ENCODE measurements at places on chromosomes 7 and 10.

DNA sequence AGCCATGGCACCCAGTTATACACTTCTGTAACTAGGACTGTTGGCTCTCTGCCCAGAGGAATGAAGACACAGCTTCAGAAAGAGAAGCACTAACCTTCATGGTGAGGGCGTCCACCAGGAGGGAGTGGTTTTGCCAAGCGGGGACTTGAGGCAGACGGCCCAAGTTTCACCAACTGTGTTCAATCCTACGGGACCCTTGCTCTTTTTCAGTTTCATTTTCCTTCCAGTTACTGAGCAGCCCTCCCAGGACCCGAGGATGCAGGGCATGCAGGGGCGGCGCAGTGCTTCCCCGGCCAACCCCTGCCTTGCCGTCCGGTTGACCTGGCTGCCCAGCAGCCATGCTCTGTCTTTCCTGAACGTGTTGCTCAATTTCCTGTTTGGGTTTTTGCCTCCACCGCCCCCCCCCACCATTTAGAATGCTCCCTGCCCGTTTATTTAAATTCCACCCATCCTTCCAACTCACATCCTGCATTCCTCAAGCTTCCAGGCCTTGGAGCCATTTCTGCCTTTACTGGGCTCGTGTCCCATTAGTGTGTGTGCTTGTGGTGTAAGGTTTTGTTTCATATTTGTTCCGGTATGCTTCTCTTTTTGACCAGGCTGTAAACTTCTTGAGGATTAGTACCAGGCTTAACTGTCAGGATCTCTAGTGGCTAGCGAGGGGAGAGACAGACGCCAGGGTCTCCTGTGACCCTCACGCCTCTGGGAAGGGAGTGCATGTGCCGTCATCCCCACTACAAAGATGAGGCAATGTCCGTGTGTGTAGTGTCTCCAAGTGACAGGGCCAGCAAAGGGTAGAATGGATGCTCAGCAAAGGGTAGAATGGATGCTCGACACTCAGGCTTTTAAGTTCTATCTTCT, 31.6 kb downstream of the IL15RA start:
- DNase-seq = no peak

GRCh38 chr7:155203882-155204691, 93.6 kb upstream of the INSIG1 start:
- DNase-seq = no peak

GRCh38 chr10:93364966-93365365, 117.2 kb downstream of the MYOF start:
- DNase-seq = no peak

- no peak for DNase-seq
Observed at GRCh38 chr7:114418117-114418516, 3.5 kb downstream of the FOXP2 start.

DNA sequence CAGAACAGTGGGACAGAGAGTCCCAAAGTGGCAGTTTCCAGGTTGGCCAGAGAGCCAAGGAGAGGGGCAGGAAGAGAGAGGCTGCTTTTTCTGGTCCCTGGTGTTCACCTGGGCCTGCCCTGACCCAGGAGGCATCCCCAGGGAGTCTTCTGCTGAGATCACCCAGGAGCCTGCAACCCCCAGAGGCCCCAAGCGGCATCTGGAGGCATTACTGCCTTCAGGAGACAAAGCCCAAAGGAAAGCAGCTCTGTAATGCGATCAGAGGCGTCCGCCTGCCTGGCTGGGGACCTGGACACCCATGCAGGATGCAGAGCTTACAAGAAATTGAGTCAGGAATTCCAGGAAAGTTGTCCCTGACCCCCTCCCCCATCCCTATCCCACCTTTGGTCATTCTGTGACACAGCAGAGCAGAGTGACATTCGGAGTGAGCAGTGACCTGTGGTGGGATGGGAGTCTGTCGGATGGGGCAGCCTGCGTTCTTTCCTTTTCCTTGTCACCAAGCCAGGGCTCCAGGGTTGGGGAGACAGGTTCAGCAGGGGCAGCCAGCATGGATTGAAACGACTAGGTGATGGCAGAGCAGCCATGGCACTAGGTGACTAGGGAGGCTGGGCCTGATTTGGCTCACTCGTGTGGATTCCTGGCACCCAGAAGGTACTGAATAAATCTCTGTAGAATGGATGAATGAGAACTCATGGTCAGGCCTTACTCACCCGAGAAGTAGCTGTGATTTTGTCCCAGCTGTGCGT, 10.4 kb downstream of the UNC5B start:
- no peak for DNase-seq

DNA sequence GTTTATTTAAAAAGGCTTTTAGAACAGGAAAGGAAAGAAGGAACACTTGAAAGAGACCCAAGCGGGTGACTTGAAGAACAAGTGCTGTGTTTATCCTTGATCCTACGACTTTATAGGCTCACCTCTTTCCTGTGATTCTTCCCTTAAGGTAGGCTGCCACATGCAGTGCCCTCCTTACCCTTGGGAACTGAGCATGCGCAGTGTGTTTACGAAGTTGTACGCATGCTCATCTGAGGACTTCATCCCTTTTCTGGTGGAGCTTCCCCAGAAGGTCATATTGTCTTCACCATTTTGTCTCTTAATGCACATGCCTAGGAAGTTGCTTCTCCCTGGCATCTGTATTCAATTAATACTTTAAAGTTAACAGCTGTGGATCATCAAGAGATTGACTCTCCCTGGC, 49.9 kb upstream of the VOPP1 start:
- DNase-seq = no peak

DNA sequence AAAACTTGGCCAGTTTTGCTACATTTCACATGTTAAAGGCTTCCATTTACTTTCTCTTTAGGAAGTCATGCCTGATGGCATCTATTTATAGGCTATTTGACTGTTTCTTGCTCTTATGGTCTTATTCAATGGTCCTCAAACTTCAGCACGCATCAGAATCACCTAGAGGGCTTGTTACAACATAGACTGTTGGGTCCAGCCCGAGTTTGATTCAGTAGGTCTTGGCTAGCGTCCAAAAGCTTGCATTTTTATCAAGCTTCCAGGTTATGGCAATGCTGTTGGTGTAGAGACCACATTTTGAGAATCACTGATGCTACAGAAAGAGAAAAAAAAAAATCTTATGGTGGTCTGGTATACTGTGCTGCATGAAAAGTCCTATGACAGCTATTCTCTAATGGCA, 51.9 kb downstream of the MTPN start:
- no peak for DNase-seq

GRCh38 chr10:117662751-117663540, 120.4 kb downstream of the EMX2 start:
- no peak for DNase-seq

DNA sequence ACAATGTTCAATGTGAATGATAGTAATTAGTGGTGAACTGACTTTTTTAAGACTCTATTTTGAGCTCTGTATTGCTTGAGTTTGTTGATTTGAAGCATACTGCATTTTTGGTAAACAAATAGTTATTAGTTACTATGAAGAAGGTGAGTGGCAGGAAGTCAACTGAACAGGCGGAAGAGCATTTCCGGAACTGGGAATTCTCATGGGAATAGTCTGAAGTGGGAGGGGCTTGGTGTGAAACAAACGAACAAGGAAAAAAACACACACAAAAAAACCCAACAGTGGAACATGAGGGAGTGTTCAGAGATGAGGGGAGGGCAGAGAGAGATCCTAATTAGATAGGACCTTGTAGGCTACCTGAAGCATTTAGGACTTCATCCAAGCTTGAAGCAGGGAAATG, 43.9 kb upstream of the C1QL3 start:
- DNase-seq = no peak

DNA sequence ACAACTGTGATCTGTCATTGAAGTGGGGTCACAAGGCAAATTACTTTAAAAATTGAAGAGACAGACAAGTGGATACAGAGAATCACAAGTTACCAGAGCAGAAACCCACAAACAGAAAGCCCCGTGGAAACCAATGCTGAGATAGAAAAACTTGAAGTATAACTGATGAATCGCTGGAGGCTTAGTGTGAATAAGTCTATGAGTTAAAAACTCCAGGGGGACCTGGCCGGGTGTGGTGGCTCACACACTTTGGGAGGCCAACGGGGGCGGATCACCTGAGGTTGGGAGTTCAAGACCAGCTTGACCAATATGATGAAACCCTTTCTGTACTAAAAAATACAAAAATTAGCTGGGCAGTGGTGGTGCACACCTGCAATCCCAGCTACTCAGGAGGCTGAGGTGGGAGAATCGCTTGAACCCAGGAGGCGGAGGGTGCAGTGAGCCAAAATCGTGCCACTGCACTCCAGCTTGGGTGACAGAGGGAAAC, 69.7 kb upstream of the ZNRF2 start:
- no peak for DNase-seq

- DNase-seq = no peak
Observed at GRCh38 chr10:132628966-132629900, 91.6 kb downstream of the INPP5A start.

- no peak for DNase-seq
Observed at GRCh38 chr7:95921543-95921942, 149.2 kb downstream of the DYNC1I1 start.

DNA sequence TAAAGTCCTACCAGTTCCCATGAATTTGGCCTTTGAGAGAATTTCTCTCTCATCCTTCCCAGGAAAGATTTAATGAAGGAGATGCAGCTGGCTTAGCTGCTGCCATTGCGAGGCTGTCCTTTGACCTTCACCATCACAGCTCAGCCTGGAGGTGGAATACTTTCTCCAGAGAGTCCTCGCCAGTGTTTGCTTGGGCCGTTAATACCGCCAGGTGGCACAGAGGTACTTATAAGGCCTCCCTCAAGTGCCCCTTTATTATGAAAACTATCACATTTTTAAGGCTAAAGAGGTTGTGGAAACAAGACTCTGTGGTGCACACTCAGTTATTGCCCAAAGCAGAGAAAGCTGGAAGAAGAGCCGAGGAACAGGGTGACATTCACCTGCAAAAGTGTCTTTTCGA, 330.6 kb downstream of the CCSER2 start:
- DNase-seq = no peak

DNA sequence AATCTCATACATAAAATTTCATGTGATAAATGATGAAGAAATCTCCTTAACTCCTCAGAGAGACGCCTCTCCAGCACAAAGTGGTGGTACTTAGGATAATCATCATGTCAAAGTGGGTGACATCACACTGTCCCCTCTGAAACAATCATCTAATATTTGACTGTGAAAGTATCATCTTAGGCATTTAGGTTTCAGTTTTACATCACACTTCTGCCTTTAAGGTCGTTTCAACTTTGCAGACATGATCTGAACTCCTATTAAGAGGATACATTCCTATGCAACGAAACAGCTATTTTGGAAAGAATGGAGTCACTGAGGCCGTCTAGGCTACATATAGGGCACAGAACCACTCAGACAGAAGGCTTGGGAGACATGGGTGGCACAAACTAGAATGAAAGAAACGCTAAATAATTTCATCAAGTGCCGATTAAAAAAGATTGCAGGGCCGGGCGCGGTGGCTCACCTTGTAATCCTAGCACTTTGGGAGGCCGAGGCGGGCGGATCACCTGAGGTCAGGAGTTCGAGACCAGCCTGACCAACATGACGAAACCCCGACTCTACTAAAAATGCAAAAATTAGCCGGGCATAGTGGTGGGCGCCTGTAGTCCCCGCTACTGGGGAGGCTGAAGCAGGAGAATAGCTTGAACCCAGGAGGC, 2.0 kb downstream of the VOPP1 start:
- DNase-seq = no peak

GRCh38 chr10:21090609-21091082, 193.5 kb upstream of the NEBL start:
- DNase-seq = no peak

DNA sequence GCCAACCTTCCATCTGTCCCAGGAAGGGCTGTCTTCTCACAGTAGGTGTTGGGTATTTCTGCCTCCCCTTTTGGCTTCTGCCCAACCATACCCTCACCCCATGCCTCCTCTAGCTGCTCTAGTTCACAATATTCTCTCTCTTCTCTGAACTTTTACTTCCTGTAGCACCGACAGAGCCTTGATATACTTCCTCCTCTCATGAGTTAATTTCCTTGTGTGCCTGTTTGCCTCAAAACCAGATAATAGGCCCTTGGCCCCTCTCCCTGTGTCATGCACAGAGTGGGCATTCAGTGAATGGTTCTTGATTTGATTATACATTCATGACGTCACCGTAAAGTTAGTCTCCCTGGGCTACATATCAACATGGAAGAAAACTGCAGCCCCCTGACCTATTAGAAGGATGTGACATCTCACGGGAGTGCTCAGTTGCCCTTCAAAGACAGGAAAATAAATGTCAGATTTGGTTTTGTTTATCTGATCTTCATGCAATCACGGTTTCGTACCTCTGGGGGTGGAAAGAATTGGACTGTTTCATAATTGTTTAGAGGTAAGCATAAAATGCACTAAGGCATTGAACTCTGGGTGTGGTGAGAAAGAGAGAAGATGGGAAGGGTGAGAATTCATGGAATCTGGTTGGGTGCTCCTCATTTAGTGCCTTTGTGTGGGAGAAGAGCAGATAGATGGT, 127.7 kb downstream of the ITIH5 start:
- DNase-seq = no peak

DNA sequence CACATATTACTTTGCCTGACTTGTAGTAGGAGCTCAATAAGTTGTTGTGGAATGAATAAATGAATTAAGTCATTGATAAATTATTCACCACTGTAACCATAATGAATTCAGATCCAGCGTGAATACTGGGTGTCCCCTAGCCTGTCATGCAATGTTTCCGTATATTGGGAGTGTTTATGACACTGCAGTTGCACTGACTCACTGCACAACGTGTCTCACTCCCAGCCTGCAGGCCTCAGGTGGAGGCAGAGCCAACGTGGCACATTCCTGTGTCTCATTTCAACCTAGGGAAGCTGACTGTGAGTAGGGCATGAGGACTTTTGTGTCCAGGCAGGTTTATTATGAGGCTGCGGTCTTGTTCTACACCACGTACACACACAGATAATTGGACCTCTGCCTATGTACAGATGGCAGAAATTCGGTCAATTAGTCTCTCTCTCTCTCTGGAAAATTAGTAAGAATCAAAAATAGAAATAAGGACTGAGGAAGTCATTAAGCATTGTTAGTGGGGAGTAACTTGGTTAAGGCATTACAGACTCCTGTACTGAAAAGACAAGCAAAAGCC, 299.1 kb upstream of the IGFBP3 start:
- no peak for DNase-seq

- DNase-seq = no peak
Observed at GRCh38 chr7:44953156-44953555, 25.7 kb downstream of the MYO1G start.

DNA sequence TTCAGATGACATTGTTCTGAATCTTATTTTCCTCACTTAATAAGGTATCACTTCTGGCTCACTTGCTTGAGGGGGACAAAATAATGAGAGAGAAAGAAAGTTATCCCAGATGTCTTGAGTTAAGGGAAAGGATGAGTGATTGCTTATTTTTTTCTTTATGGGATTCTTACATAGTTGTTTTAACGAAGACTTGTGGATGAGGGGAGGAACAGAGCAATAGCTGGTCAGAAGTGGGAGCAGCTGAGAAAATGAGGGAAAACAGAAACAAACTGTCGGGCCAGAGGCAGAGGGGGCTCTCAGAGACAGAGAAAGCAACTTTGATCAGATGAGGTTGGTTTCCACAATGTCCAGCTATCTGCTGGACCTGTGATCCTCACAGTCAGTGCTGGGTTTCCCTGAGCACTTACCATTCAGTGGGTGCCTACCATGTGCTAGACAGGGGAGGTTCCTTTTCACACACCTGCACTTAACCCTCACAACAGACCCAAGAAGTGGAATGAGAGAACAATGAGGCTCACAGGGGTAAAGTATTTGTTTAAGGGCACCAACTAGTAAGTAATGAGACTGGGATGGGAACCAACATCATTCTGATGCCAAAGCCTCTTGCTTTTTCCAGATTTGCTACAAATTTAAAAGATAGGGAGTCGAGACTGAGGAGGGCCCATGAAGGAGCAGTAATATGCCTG, 64.2 kb downstream of the BICC1 start:
- DNase-seq = no peak
